ENCODE measurements at places on chromosomes 11 and 22.

- DNase-seq, result no peak
- no peak overlapping the region for H3K4me3 ChIP-seq
- H3K4me1 ChIP-seq, result no peaks in the 10 kb centered on the region
- H3K36me3 ChIP-seq, result peaks cover 29% of the 10 kb centered on the region
- H3K27me3 ChIP-seq, result no peaks in the 10 kb centered on the region
These were observed 10.9 kb downstream of the ZNF74 start for GRCh38 chr22:20404881-20405280.

DNA sequence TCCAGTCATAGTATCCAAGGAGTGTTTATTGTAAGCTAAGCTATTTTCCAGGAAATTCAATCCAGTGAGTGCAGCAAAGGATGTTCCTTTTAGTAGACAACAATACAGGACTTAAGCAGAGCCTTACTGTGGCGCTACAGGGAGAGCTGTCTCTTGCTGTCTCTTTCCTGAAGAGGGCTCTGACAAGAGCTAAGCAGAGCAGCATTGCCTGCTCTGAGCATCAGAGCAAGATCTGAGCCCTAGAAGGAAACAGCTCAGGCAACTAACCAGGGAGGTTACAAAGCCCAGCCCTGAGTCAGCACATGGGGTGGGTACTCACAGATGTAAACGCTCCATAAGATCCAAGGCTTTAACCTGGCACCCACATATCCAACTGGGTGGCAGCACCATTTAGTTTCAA lies 8.0 kb downstream of the LAYN start:
- H3K36me3 ChIP-seq, result no peaks in the 10 kb centered on the region
- H3K27ac ChIP-seq, result peak overlapping the region; percentile 2
- no peak overlapping the region for H3K4me3 ChIP-seq

GRCh38 chr22:33747576-33748180 lies 172.6 kb downstream of the LARGE1 start:
- H3K27ac ChIP-seq, result no peak overlapping the region
- no peak for DNase-seq

- no peak overlapping the region for H3K4me3 ChIP-seq
- H3K36me3 ChIP-seq, result no peaks in the 10 kb centered on the region
- no peaks in the 10 kb centered on the region for H3K27me3 ChIP-seq
- H3K27ac ChIP-seq, result no peak overlapping the region
These were observed 314.8 kb downstream of the NTM start for GRCh38 chr11:131685206-131685605.

DNA sequence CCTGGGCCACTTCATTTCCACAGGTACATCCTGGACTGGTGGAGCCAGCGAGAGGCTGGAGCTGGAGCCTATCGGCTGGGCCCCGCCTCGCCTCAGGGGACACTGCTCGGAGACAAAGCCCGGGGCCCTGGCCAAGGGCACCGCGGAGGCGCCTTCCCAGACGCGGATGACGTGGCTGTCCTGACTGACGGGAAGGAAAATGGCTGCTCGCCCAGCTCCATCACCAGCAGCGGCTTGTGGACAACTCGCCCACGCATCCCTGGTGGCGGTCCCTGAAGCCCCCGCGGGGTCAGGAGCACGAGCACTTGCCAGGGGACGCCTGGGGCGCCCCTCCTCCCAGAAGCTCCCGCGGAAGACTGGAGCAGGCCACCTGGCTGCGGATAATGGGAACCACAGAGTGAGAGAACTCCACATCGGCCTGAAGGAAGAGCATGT lies 49.6 kb downstream of the CECR2 start:
- no peaks in the 10 kb centered on the region for H3K27me3 ChIP-seq
- no peak overlapping the region for H3K4me3 ChIP-seq
- DNase-seq, result no peak
- H3K36me3 ChIP-seq, result no peaks in the 10 kb centered on the region

GRCh38 chr11:115183830-115184229 lies 320.4 kb downstream of the CADM1 start:
- no peaks in the 10 kb centered on the region for H3K4me1 ChIP-seq
- H3K4me3 ChIP-seq, result no peak overlapping the region
- no peak for DNase-seq
- H3K36me3 ChIP-seq, result no peaks in the 10 kb centered on the region

DNA sequence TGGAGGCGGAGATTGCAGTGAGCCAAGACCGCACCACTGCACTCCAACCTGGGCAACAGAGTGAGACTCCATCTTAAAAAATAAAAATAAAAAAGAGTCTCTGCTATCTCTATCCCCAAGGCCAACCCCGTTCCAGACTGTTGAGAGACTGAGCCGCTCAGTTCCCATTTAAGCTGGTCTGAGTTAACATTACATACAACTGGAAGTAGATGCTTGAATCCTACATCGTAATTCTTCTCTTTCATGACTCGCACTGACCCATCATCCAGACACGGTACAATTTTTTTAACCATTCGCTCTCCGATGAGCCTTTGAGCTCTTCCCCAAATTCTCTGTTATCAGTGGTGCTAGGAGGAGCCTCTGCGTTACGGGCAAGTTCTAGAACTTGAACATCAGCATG lies 4.9 kb upstream of the CYTH4 start:
- no peak overlapping the region for H3K4me3 ChIP-seq
- H3K36me3 ChIP-seq, result no peaks in the 10 kb centered on the region
- H3K27me3 ChIP-seq, result no peaks in the 10 kb centered on the region
- DNase-seq, result no peak
- H3K4me1 ChIP-seq, result no peaks in the 10 kb centered on the region
- no peak overlapping the region for H3K27ac ChIP-seq

- peak overlapping the region; percentile 93 for H3K27ac ChIP-seq
- no peaks in the 10 kb centered on the region for H3K36me3 ChIP-seq
- H3K4me3 ChIP-seq, result no peak overlapping the region
- H3K4me1 ChIP-seq, result peaks cover 36% of the 10 kb centered on the region
- DNase-seq, result no peak
These were observed 9.8 kb upstream of the APOL6 start for GRCh38 chr22:35638410-35638809.

- H3K27me3 ChIP-seq, result no peaks in the 10 kb centered on the region
- no peaks in the 10 kb centered on the region for H3K36me3 ChIP-seq
- DNase-seq, result no peak
These were observed 67.3 kb upstream of the CSNK2A3 start for GRCh38 chr11:11420191-11420898.

DNA sequence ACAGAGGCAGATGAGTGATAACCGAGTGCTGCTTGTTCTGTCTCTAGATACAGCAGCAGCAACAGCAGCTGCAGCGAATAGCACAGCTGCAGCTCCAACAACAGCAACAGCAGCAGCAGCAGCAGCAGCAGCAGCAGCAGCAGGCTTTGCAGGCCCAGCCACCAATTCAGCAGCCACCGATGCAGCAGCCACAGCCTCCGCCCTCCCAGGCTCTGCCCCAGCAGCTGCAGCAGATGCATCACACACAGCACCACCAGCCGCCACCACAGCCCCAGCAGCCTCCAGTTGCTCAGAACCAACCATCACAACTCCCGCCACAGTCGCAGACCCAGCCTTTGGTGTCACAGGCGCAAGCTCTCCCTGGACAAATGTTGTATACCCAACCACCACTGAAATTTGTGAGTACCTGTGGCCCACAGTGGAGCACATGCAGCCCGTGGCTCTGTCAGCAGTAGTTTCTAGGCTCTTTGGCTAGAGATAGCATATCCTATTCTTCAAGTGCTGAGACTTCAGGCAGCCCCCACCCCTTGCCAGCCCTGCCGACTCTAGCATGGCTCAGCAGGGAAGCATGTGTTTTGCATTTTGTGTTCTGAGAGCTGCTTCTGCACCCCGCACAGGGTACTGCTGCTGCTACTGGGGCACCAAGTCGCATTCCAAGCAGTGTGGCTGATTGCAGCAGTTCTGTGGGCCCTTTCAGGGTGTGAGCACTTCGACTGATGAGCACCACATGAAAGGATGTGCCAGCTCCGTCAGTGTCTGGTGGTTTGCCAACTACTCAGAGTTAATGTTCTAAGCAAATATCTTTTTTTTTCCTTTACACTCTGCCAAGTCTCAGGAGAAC lies 59.2 kb downstream of the MED15 start:
- H3K27me3 ChIP-seq, result no peaks in the 10 kb centered on the region
- peaks cover 66% of the 10 kb centered on the region for H3K4me1 ChIP-seq
- peaks cover 53% of the 10 kb centered on the region for H3K36me3 ChIP-seq
- H3K4me3 ChIP-seq, result no peak overlapping the region
- DNase-seq, result no peak

Data from vagina (tissue), 2 donors.